ENCODE measurements at places on chromosomes 16 and 17.

- no peak for DNase-seq
Measured at GRCh38 chr17:70314096-70314495, 144.8 kb downstream of the KCNJ2 start.

DNA sequence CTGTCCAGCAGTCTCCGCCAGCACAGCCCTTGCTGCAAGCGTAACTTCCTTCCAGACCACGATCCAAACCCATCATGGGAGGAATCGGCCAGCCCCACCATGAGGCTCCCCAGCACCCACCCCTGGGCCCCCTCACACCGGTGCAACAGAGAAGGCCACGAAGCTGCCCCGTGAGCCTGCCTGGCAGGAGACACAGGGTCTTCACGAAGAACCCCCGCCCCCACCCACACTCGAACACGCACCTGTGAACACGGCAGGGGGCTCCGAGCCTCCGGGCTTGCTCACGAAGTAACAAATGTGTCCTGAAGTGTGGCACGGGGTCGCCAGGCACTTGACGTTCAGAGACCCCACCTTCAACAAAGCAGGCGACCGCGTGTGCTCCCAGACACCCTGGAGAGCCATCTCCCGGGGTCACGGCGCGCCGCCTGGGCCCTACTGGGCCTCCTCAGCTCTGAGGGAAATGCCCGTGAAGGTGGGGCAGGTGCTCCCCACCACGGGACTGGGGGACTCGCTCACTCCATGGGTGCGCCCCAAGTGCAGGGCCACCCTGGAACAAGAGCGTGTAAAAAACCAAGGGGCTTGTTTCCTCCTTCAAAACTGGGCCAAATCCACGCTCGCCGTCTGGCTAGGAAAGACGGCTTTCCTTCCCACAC is 7.6 kb downstream of the HAGH start:
- no peak for DNase-seq

GRCh38 chr16:80014241-80014939 is 413.9 kb upstream of the MAF start:
- no peak for DNase-seq

GRCh38 chr16:56915336-56916119 is 16.4 kb upstream of the HERPUD1 start:
- DNase-seq, result no peak

DNA sequence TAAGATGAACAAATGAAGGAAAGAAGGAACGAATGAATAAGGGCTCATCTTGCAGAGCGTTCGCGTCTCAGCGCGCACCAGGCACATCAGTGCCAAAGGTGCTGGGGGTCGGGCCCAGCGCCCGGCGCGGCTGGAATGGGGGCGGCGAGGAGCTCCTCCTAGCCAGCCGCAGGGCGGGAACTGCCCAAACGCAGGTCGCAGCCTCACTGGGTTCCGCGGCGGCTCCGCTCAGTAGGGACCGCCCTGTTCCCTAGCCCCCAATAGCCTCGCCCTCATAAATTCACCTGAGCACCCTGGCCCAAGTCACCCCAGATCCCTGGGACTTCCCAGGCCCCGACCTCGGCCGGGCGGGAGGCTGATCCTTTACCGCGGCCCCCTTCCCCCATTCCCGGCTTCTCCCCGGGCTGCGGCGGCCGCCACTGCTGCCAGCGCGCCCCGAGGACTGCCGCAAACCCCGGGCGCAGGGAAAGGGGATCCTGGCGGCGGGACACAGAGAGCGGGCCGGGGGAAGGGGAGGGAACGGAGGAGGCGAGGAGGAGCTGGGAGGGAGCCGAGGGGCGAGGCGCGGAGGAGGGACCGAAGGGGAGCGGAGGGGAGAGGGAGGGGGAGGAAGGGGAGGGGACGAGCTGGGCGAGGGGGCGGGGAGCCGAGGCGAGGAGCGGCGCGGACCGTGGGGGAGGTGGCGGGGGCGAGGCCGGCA is 377 bp upstream of the CRHR1 start:
- DNase-seq, result peak; percentile 59

DNA sequence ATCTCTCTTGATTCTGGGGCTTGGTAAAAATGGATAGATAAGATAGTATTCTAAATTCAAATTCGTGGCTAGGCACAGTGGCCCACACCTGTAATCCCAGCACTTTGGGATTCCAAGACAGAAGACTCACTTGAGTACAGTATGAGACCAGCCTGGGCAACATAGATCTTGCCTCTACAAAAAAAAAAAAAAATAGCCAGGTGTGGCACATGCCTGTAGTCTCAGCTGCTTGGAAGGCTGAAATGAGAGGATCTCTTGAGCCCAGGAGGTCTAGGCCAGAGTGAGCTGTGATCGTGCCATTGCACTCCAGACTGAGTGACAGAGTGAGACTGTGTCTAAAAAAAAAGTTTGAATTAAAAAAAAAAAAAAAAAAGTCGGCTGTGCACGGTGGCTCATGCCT is 9.3 kb downstream of the PDP2 start:
- DNase-seq, result no peak

GRCh38 chr16:14020141-14020540 is 51.0 kb upstream of the MRTFB start:
- no peak for DNase-seq

DNA sequence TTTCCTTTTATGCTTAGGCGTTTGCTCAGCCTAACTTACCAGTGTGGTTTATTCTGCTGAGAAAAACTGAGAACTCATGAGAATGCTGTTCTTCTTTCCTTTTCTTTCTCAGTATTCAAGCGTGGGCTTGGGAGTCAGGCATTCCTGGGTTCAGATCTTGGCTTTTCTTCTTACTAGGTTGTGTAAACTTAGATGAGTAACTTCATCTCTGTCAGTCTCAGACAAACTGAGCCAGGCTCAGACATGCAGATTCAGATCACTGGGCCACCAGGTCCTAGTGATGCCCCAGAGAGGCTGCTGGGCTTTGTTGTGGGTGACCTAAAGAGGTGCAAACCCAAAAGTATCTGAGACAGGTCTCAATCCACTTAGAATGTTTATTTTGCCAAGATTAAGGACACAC is 95.8 kb upstream of the MPHOSPH6 start:
- DNase-seq, result no peak

DNA sequence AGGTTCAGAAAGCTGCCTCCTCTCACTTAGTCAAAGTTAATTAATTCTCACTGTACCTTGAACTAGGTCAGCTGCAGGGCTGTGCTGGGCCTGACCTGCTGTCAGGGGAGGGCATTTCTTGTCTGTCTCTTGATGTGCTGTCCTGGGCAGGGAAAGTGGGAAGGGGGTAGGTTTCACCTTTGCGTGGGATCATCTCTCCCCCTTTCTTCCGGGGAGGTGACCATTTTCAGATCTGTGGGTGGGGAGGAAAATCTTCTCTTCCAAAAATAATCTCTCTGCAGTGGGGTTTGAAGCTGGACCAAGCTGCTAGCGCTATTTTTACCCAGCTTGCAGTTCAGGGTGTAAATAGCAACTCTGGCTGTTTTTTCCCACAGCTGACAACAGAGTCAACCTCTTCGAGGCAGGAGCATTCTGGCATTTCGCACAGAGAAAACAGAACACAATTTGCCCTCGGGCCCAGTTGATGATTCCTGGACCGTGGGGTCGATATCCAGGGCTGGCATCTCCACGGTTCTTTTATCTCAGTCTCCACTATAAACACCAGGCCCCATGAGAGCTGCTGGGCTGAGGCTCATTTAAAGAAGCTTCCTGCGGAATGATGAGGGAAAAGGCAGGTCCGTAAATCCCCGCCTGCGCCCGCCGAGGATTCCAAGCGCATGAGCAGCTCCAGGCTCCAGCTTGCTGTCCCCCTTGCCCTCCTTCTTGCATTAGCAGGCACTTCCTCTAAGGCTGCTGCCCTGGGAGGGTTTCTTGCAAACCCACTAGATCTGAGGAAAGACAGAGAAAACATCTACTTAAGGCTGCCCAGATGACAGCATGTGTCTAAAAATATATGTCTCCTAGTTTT is 93.9 kb downstream of the YPEL2 start:
- DNase-seq, result no peak

- no peak for DNase-seq
Measured at GRCh38 chr16:30185683-30186421, 2.5 kb downstream of the CORO1A start.

- DNase-seq, result no peak
Measured at GRCh38 chr17:80569924-80570323, 25.3 kb downstream of the RPTOR start.

- DNase-seq, result no peak
Measured at GRCh38 chr17:979212-979538, 401 bp downstream of the NXN start.

DNA sequence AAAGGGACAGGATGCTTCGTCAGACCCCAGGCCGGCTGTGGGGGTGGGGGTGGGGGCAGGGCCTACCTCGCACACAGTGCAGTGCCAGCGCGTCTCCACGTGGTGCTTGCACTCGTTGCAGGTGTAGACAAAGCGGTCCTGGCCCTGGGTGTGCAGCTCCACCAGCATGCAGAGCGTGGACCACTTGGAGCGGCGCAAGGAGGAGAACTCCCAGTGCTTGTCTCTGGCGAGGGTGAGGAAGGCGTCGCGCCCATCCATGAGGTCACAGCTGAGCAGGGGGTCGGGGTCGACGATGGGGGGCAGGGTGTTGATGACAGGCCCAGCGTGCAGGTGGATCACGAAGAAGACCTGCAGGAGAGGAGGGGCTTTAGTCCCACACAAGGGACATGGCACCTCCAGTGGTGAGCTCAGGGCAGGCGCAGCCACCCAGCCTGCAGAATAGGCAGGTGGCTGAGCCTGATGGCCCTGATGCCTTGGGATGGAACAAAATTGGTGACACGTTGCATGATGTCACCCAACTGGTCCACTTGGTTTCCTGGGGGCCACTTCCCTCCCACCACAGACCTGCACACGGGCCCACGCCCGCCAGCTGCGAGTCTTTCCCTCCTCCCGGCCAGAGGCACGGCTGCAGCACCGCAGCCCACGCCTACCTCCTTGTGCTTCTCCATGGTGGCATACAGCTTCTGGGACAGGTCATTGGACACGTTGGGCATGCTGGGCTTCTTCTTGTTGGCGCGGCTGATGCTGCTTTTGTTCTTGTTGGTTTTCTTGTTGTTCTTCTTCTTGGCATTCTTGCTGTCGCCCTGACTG is 14.0 kb upstream of the TRAP1 start:
- no peak for DNase-seq

DNA sequence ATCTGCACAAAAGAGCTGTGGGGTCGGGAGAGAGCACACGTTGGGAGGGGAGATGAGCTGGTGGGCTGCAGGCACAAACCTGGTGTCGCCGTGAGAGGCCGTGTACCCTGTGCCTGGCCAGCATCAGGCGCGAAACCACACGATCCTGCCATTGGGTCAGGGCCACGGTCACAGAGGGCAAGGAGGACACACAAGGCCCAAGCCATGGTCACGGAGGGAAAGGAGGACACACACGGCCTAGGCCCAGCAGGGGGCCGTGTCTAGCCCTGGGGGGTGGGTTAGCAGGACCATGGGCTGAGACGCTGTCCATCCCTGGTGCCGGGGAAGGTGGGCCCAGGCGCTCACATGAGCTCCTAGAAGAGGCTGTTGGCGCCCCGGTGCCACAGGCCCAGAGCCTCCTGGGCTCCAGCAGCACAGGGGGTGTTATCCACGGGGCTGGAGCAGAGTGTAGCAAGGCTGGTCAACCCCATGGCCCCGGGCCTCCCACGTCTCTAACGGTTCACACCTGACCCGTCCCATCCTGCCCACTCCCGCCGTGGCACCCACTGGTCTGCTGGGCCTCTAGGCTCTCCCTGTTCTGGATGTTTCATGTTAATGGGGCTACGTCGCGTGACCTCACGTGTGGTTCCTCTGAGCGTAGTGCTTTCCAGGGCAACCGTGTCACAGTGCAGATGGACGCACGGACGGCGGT is 7.5 kb upstream of the CCDC154 start:
- DNase-seq, result no peak

GRCh38 chr16:12345349-12345748 is 368.8 kb downstream of the SNX29 start:
- DNase-seq, result no peak

DNA sequence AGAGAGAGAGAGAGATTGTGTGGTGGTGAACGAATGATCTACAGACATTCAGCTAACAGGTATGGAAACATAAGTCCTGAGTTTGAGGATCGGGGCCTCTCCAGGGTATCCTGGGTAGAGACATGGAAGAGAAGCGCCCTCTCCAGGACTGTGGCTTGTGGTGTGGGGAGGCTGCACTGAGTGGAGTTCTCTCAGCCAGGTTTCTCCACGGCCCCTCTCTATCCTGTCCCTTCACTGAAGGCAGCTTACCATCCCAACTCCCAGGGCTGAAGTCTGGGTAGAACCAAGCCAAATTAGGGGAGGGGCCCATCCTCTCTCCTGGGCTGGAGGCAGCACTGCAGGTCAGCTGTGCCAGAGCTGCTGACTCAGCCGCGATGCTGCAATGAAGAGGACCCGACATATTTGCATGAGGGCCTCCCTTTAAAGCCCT is 6.2 kb downstream of the C1QL1 start:
- DNase-seq, result no peak

- DNase-seq, result peak; percentile 41
Measured at GRCh38 chr17:35947156-35947585, 3.7 kb upstream of the LYZL6 start.

DNA sequence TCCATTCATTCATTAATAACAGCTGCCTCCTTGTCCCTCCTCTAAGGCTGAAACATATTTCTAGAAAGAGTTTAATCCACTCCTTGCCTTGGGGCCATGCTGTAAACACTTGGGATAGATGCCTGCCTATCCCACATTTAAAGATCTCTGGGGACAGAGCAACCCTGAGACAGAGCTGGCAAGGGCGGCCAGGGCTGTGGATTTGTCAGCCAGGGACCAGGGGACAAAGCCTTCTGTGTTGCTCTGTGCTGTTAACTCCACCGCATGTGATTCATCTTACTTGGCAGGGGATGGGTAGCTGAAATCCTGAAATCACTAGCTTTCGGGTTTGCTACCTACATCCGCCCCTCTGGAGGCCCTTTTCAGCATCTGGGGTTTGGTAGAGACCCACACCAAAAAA is 392.9 kb downstream of the SLC39A11 start:
- no peak for DNase-seq

DNA sequence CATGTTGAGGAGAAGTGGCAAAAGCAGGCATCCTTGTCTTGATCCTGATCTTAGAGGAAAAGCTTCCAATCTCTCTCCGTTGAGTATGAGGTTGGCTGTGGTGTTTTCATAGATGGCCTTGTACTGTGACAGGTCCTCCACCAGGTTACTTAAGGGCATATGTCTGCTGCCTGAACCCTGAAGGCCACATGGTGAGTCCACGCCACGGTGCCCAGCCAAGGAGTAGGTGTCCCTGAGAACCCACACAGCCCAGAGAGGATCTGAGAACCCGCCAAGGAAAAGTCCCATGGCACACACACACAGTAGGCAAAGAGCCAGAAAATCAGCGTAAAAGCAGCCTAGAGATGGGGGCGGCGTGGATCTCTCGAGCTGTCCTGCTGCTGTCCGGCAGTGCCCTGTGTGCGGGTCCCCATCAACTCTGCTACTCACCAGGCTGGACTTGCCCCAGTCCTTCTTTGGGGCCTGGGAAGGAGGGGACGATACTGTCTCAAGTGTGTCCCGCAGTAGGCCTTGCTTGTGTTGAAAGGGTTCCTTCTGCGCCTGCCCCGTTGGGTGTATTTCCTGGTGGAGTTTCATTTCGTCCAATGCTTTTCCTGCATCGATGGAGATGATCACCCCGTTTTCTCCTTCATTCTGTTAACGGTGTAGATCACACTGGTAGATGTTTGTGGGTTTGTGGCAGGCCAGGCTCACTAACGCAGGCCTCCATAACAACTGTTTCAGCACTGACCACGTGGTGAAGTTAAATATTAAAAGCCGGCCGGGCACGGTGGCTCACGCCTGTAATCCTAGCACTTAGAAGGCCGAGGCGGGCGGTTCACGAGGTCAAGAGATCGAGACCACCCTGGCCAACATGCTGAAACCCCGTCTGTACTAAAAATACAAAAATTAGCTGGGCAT is 90.8 kb upstream of the DNAH17 start:
- DNase-seq, result no peak

- DNase-seq, result no peak
Measured at GRCh38 chr16:85785927-85786326, 13.4 kb downstream of the EMC8 start.

Measured in neuronal stem cell (in vitro differentiated cells).